ENCODE measurements at places on chromosomes 5 and 9. TPM values are rescaled to one million over a fixed set of nuclear protein-coding genes. Genes with fewer than 3 reads are reported as not detected.

The PCDHA8 gene
- total RNA-seq, result under 0.01 TPM

GRCh38 chr5:102715082-102715807 is 39.9 kb upstream of the PAM start:
- peak; percentile 84 for DNase-seq

The FAF2 gene
- total RNA-seq, result 37.0 TPM

DNA sequence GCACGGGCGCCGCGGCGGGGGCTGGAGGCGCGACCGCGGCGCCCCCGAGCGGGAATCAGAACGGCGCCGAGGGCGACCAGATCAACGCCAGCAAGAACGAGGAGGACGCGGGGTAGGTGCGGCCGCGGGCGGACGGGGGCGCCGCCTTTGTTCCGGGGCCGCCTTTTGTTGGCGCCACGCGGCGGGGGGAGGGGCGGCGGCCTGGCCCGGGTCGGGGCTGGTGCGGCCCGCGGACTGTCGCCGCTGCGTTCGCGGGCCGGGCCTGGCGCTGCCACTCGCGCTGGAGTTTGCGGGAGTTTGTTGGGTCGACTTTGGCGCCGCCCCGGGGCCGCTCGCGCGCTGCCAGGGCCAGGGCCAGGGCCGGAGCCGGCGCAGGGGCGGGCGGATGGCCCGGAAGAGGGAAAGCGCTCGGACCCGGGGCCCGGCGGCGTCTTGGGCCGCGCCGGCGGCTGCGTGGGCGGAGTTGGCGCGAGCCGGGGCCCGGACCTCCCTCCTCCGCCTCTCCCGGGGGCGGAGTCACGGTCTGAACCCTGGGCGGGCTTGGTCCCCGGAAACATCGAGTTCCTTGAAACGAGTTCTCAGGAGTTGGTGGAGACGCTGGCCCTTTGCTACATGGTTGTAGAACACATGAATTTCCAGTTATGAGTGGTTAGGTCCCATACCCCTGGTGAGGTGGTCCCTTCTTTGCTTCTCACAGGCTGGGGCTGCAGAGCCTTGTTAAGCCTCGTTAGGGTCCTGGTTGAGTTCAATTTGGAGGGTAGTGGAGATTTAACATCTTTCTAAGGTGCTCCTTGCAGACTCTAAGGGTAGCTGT is 809 bp downstream of the HNRNPAB start:
- peak; percentile 75 for DNase-seq

GRCh38 chr5:37735649-37736347 is 104.0 kb downstream of the GDNF start:
- DNase-seq, result peak; percentile 39

- DNase-seq, result no peak
Observed at GRCh38 chr5:68732251-68732650, 361.6 kb upstream of the SLC30A5 start.

The PCDH1 gene
- 3.5 TPM for total RNA-seq

- no peak for DNase-seq
Observed at GRCh38 chr5:154044581-154044980, 5.8 kb downstream of the MFAP3 start.

DNA sequence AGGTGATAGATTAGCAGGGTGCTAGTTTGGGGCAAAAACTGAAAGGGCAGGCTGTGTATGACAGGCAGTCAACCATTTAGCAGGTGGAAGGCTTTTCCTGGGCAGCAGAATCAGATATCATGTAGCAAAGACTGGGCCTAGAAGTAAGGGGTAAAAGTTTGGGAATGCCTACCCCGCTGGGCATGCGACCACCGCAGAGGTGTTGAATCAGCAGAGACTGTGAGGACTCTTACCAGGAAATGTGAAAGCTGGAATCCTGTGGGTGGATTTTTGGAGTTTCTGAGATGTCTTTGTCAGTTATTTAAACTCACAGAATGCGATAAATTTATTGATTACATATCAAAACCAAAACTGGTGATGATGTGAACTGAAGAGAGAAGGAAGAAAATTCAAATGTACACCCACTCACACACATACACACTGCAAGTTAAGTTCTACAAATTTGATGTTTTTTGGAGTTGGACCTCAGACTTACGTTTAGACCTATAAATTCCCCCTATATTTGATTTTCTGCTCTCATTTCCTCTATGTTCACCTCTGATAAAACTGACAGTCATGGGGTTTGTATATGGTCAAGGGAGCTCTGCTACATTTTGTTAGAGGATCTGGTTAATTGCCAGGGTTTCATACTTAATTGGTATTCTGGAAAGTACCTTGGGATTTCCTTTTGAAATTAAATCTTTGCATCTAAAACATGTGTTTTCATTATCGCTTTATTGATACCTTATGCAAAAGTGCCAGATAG is 333.6 kb downstream of the CSNK1G3 start:
- DNase-seq, result no peak

The SLC6A7 gene
- under 0.01 TPM for total RNA-seq

DNA sequence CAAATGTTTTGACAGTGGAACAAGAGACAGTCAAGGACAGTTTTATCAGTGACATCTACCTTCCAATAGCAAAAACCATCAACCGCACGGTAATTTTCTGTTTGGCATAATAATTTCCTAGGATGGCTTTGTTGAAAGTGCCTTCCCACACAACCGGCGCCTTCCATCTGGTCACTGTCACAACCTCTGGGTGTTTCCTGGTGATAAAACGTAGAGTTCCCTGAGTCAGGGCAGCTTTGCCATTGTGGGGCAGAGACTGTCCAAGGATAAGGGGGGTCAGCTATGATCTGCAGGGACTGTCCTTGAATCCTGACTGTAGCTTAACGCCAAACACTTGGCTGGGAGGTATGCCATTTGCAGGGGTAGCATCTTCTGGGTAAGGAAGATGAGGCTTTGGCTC is 47.6 kb downstream of the GGTA1 start:
- DNase-seq, result no peak

- no peak for DNase-seq
Observed at GRCh38 chr5:17283121-17283415, 65.6 kb downstream of the BASP1 start.

DNA sequence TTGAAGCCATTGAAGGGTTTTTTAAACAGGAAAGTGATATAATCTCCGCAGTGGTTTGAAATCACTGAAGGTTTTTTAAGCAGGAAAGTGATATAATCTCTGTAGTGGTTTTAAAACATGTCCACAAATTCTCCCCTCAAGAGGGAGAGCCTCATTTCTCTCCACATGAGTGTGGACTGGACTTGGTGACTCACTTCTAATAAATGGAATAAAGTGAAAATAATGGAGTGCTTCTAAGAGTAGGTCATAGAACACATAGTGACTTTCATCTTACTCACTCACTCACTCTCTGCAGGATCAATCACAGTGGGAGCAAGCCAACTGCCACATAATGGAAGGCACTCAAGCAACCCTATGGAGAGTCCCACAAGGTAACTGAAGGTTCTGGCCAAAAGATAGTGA is 12.0 kb downstream of the CTNNAL1 start:
- DNase-seq, result peak; percentile 77

DNA sequence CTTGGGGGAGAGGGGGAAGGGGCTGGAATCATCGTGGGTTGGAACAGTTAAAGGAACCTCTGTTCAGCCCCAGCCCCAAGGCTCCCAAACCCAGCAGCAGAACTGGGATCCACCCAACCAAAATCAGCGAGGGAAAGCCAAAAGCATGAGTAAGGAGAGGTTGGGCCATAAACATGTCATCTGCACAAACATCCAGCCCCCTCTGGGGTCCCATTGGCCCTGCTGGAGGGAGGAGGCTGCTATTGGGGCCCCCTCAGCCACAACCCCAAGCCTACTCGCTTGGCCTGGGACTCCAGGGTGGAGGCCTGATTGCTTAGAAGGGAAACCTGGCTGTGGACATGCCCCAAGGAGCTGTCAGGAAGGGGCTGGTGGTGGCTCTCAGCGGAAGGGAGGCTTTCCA is 154.9 kb downstream of the FGF18 start:
- DNase-seq, result no peak

DNA sequence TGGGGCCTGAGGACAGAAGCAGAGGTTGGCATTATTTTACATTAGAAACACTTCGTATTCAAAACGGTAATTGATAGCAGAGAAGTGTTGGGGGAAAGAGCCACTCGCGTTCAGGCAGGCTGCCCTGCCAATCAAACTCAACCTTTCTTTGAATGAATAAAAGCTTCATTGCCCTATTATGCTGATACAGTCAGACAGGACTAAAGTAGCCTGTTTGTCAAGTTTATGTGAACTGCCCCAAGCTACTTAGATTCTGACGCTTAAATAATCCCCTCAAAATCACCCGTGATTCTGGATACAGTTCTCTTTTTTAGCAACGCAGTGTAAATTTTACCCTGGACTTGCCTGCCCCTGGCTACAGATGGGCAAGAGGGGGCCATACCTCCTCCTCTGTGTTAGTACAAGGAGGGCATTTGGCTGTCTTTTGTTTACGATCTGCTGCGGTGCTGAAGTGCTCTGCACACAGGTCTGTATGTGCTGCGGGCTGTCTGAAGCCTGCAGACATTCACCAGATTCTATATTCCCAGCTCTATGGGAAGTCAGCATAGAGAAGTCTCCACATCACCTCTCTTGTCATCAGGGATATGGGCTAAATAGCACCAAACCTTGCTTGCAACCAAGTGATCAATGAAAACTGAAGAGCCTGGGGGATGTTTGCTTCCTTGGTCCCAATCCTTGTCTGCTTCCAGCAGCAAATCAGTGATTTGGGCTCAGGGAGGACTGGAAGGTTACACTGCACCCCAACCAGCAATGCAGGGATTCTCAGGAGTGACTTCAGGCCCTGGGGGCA is 218.4 kb downstream of the EBF1 start:
- no peak for DNase-seq

GRCh38 chr5:128478386-128479368 is 59.4 kb downstream of the FBN2 start:
- no peak for DNase-seq

The SEC16A gene
- total RNA-seq, result 43.2 TPM

The TIMD4 gene
- not detected for total RNA-seq

GRCh38 chr9:133811471-133811870 is 73.3 kb upstream of the SARDH start:
- no peak for DNase-seq

DNA sequence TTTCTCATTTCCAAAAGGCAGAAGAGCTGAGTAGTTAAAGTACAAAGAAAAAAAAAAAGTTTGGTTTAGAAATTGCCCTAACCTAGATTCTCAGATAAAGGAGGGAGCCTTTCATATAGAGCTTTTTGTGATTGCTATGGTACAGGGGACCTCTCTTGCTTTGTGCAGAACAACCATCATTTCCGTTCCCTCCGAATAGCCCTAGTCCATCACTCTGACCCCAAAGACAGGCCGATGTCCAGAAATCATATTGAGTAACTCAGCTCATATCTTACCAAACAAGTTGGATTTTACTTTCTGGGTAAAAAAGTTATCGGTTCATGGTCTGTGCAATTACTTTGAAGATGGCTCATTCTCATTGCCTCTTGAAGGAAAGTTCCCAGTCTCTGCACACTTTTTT is 36.7 kb upstream of the COL15A1 start:
- peak; percentile 80 for DNase-seq

DNA sequence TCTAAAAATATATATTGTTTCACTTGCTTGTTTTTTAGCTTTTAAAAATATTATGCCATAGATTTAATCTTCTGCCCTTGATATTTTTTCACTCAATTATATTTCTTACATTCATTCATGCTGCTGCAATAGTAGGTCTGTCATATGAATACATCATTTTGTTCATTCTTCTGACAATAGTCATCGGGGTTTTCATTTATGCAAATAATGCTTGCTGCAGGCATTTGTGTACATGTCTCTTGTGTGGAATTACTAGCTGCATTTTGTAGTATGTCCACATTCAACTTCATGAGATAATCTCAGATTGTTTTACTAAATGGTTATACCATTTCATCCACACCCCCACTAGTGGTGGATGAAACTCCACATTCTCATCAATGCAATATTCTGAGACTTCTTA is 5.3 kb upstream of the PLPP1 start:
- DNase-seq, result no peak

DNA sequence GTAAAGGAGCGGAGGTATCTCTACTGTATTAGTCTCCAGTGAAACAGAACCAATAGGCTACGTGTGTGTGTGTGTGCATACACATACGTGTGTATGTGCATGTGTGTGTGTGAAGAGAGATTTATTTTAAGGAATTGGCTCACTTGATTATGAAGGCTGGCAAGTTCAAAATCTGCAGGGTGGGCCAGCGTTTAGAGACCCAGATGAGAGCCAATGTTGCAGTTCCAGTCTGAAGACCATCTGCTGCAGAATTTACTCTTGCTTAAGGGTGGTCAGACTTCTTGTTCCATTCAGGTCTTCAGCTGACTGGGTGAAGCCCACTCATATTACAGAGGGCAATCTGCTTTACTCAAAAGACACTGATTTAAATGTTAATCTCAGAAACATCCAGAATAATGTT is 119.2 kb downstream of the FGF18 start:
- no peak for DNase-seq

- peak; percentile 96 for DNase-seq
Observed at GRCh38 chr9:115649991-115650472, 503.6 kb upstream of the PAPPA start.

GRCh38 chr5:179118756-179119414 is 58.7 kb downstream of the ZNF354C start:
- DNase-seq, result no peak

GRCh38 chr9:32627394-32627954 is 8.0 kb downstream of the TAF1L start:
- no peak for DNase-seq

GRCh38 chr5:54302267-54302687 is 8.1 kb downstream of the ARL15 start:
- peak; percentile 74 for DNase-seq

DNA sequence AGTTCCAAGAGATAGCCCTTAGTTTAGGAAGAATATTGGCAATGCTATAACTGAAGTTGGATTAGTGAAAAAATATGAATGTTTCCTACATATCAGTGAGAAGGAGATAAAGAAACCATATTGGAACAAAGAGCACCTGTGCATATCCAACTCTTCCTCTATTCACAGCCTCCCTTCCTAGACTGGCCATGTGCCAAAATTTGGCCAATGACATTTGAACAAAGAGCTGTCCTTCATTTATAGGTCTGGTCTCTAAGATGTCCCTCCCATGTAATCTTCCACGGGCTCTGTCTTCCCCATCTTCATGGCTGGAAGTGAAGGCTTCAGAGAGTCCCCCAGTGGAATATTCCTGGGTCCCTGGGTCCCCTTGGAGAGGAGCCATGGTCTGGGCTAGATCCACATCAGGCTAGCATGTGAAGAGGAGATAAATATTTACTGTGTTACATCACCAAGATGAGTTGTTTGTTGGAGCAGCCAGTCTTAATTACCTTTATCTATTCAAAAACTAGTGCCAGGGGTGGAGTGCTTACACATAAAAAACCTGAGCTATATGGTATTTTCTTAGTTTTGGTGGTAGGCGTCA is 190.0 kb upstream of the S1PR3 start:
- peak; percentile 30 for DNase-seq

The FAM151B gene
- 8.6 TPM for total RNA-seq

The ENHO gene
- not detected for total RNA-seq

The PCDHA2 gene
- total RNA-seq, result under 0.01 TPM

The GMCL2 gene
- not detected for total RNA-seq

The PAPPA gene
- total RNA-seq, result 104 TPM

DNA sequence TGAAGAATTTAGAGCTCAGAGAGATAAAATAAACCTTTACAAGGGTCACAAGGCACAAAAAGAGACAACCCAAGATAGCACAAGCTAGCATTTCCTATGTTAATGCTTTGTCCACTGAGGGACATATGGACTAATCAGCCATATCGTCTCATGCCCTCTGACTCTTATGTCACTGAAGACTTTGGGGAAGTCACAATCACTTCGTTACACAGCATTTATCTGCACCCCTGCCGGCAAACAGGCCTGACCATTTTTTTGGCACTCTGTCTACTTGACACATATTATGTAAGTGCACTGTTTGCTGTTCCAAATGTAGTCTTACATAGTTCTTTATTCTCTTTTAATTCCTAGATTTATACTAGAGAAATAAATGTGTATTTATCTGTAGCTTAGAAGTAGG is 13.9 kb upstream of the BNC2 start:
- no peak for DNase-seq

GRCh38 chr5:126376443-126376842 is 46.8 kb upstream of the GRAMD2B start:
- DNase-seq, result no peak
